ENCODE measurements at places on chromosomes 3 and 15.

GRCh38 chr3:48696156-48696555 lies 10.4 kb upstream of the NCKIPSD start:
- DNase-seq = no peak

DNA sequence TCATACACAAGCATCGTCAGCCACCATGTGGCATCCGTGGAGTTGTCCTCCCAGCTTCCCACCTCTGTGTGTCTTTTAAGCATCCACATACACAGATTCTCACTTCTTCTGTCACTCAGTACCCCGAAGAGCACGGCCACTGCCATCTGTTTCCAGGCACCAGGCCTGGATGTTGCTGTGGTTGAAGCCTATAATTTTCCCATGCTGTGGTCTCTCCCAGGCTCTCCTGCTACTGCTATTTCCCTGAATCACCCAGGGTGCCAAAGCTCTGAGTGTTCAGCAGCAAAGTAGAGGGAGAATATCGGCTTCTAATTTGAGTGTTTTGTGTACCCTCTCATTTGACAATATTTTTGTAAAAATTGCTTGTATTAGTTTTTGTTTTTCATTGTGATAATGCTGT lies 265.7 kb downstream of the DIPK2A start:
- DNase-seq = no peak

DNA sequence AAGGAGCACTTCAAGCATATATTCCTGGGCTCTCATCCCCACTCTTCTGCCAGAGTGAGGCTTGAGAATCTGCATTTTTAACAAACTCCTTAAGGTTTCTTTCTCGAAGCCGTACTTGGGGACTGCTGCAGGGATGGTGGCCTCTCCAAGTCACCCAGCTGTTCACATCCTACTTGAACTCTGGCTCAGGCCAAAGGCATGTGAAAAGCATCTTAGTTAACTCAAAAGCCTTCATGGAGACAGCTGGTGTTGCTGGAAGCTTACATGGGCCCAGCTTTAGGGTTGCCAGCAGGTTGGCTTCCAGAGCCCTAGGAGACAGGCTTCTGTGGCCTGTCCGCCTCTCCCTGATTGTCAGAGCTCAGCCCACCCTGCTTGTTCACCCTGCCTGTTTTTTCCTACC lies 139.2 kb downstream of the THSD4 start:
- no peak for DNase-seq

GRCh38 chr15:64480891-64481290 lies 20.5 kb downstream of the ZNF609 start:
- peak; percentile 64 for DNase-seq

DNA sequence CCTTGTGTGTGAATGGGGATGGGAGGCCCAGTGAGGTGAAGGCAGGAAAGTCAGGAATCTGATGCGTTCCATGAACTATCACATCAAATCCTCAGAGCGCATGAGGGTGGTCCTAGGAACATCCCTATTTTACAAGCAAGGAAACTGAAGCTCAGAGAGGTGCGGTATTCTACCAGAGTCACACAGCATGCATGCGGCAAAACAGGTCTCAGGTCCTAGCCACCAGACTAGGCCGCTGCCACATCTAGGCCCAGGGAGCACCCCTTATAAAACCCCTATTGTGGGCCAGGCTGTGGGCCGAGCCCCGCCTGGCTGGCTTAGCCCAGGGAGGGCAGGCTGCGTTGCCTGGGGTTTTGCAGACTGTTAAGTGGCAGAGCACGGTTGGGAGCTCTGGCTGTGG lies 17.9 kb upstream of the GRIP2 start:
- no peak for DNase-seq
